Putamen (tissue), 1 donor: ENCODE measurements at places on chromosomes 1 and 21.

DNA sequence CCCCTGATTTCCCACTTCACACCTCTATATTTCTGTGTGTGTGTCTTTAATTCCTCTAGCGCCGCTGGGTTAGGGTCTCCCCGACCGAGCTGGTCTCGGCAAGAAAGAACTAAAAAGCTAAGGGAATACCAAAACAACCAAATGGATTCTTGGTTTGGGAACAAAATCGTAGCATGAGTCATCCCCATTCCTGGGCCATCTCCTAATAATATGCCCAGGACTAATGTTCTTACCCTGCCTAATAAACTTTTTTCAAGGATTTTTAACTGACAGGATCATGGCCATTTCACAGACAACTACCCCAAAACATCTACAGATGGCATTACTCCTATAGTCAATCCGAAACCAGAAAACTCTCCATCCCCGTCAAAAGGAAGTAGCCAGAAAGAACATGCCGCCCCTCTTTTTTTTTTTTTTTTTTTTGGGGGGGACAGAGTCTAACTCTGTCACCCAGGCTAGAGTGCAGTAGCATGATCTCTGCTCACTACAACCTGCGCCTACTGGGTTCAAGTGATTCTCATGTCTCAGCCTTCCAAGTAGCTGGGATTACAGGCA is 4.1 kb upstream of the HPDL start:
- no peak for DNase-seq

GRCh38 chr1:20485527-20486456 is at the start of gene CAMK2N1:
Gene CAMK2N1, minus strand, starts transcription at chr1:20486210. Its CDS starts 831 bp downstream, at chr1:20485379.
- DNase-seq: peak; percentile 91

- no peak for DNase-seq
These were observed 7.7 kb downstream of the CFAP298 start for GRCh38 chr21:32604464-32604863.

- no peak for DNase-seq
These were observed 57.8 kb downstream of the SERINC2 start for GRCh38 chr1:31470794-31471315.
